GM23248 (cell line): ENCODE measurements at places on chromosomes 12 and 14. TPM values are rescaled to one million over a fixed set of nuclear protein-coding genes. Genes with fewer than 3 reads are reported as not detected.

KRT4 gene
- polyA plus RNA-seq: 0.13 TPM in 1 of 2 replicates, not detected in the other

DNA sequence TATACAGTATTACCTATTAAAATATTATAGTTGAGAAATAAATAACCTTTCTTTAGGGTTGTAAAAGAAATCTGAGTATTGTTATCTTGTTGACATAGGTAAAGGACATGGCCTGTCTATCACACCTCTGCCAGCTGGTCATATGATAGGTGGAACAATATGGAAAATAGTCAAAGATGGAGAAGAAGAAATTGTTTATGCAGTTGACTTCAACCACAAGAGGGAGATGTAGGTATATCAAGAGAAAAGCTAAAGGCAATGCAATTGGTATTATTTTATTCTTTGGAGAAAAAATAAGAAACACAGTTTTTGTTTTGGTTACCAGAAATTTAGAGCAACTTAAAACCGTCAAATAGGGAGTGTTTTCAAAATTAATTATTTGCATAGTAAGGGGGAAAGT lies 13.5 kb downstream of the CPSF2 start:
- DNase-seq: peak; percentile 70

CD163L1 gene
- 1.9 and 2.5 TPM in 2 replicates for polyA plus RNA-seq

DNA sequence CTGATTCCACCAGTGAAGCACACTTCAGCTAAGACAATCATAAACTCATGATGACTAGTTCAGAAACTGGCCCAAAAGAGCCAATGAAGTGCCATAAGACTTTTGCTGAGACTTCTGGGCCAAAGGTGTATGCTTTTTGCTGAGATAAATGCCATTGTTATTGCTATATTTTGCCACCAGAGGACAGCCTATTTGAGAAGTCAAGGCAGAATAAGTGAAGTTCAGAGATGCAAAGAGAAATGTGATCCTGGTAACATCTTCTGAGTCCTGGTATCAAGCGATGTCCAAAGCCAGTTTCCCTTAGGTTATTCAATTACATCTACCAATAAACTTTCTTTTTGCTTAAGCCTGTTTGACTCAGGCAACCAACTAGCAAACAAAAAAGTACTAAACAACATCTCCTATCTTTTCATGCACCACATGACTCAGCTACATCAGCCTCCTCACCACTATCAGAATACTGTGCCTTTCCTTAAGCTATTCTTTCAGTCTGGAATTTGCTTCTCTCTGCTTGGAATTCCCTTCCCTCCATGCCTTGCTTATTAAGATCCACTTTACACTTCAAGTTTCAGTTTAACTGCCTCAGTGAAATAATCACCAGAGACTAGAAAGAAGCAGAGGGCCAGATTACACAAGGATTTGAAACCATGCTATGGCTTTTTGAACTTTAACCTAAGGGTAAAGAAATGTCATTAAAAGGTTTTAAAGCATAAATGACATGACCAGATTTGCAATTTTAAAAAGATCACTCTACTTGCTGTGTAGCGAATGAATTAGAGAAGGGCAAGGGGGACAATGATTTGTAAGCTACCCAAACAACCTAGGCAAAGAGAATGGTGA lies 14.0 kb downstream of the CRY1 start:
- peak; percentile 57 for DNase-seq

DNA sequence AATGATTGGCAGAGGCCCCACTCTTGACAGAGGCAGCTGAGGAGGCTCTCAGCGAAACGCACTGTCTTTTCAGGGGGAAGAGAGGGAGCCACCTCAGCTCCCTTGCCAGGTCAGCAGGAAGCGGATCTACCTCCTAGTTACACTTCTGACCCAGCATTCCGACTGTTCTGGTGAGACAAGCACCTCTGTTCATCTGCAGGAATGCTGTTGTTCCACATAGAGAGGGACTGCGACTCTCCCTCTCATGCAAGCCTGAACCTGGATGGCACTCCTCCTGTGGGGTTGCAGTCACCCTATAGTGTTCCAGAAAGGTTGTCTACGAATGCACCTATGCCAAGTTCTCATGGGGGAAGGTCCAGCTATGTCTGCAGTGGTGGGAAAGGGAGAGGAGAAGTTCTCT lies 37.1 kb upstream of the AEBP2 start:
- no peak for DNase-seq

- no peak for DNase-seq
These were observed 18.9 kb downstream of the DEGS2 start for GRCh38 chr14:100140452-100141078.

GRCh38 chr14:64478634-64479250 lies 13.4 kb downstream of the AKAP5 start:
- peak; percentile 29 for DNase-seq

DNA sequence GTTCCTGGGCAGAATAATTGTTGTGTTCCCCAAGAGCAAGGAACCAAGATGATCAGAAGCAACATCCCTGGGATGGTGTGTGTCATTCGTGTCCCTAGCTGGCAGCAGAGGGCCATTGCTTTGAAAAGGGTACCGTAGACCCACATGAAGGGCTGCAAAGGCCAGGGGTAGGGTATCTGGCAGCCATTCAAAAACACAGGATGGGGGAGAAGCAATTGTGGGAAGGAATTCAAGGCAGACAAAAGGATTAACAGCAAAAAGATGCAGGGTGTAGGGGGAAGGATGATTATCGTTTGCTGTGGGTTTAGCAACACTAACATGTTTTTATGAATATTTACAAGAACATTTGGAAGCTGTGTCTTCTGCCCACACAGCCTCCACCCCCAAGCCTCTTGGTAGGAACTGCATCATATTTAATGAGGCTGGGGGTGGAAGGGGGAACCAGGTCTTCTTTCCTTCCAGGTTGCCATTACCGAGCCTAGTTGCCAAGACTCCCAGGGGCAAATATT lies 169.0 kb upstream of the G2E3 start:
- DNase-seq: no peak

GRCh38 chr12:39647383-39647782 lies 27.8 kb upstream of the ABCD2 start:
- no peak for DNase-seq

- peak; percentile 94 for DNase-seq
These were observed 37.7 kb upstream of the FOXJ2 start for GRCh38 chr12:7994731-7995205.

DNA sequence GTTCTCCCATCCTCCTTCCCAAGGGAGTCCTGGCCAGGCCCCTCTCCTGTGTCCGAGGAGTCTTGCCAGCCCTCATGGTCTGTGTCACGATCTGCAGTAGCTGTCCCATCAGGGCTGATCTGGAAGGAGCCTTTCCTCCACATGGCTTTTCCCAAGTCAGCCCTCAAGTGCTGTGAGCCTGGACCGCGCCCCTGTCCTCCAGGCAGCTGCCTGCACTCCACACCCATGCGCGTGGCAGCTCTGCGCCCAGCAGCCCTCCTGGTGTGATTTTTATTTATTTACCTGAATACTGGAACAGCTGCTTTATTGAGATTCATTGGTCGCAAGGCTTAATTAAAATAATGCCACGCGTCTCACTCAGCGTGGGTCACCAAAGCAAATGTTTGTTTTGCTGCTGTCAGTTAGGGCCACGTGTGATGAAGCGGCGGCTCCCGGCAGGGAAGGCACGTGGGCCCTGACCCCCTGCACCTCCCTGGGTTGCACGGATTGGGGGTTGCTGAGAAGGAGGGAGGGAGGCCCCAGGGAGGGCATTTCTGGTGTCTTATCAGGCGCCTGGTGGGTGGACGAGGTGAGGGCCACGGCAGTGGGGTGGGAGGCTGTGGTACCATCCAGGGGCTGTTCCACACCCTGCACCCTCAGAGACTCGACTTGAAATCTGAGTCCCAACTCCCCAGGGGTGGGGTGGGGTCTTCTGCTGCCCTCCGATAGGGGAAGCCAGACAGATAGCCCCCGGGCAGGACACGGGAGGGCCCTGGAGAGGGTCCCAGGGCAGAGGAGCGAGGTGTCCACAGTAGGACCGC lies 206.3 kb upstream of the C14orf180 start:
- no peak for DNase-seq

DNA sequence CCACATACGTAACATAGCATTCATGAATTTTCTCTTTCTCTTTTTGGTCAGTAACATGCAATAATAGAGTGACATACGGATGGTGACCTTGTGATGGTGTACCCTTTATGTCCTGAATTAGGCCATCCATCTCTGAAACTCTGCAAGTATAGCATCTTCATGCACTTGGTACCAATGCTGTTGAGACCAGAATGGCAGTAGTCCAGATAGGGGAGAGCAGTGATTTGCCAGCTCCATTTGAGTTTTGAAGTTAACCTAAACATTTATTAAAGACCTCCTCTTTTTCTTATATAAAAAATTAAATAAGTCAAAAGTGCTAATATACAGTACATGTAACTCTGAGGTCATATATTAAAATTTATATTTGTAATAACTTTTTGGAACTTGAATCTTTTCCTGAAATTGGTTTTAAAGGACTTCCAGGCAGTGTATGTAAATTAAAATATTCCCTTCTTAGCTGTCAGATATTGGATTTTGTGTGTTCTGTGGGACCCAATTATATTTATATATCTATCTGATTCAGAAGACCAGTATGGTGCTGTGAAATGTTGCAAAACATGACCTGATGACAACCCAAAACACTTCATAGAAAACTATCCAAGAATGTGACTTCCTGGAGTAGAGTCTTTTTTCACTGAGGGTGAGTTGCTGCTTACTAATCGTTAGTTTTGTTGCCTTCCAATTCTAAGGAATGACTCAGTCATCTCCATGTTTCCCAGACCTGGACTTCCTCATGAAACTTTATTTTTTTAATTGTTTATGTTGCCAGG lies 3.5 kb downstream of the ELK3 start:
- peak; percentile 96 for DNase-seq

NAV3 gene
- polyA plus RNA-seq: 20.9 and 24.2 TPM in 2 replicates

DNA sequence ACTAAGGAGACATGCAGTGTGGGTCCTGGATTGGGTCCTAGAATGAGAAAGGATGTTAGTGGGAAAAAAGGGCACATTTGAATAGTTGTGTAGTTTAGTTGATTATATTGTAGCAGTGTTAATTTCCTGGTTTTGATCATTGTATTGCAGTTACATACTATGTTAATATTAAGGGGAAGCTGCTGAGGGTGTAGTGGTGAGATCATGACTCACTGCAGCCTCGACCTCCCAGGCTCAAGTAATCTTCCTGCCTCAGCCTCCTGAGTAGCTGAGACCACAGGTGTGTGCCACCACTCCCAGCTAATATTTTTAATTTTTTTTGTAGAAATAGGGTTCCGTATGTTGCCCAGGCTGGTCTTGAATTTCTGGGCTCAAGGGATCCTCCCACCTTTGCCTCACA lies 21.7 kb downstream of the BORCS5 start:
- no peak for DNase-seq

NGB gene
- not detected in 2 replicates for polyA plus RNA-seq

DNA sequence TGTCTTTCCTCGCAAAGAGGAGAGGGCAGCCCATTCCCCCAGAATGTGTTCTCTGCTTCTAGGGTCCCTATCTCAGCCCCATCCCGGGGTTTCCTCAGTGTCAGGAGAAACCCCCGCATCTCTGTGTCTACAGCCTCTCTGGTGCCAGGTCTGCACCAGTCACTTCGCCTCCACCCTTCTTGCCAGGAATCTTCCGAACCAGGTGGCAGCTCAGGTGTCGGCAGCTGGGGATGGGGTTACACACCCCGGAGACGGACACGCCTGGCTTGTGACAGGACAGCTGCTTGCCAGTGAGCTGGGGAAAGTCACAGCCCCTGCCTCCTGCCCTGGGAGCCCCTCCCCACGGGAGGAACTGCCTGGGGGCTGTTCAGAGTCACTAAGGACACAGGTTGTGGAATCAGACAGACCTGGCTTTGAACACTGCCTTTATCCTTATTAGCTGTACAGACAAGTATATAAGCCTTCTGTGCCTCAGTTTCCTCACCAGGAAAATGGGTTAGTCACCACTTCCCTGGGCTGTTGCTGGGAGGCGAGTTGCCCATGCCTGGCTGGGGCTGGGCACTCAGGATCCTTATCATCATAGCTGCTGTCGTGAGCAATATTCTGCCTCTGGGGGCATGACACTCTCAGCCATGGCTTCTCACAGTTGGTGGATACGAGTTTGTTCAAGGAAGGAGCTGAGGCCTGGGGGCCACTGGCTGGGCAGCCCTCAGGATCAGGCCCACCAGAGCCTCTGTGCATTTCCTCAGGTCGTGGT lies 10.8 kb downstream of the HIP1R start:
- DNase-seq: no peak

GRCh38 chr12:93108985-93109384 lies 179.9 kb upstream of the EEA1 start:
- peak; percentile 40 for DNase-seq

MYH6 gene
- 0.80 TPM in 1 of 2 replicates, not detected in the other for polyA plus RNA-seq

DNA sequence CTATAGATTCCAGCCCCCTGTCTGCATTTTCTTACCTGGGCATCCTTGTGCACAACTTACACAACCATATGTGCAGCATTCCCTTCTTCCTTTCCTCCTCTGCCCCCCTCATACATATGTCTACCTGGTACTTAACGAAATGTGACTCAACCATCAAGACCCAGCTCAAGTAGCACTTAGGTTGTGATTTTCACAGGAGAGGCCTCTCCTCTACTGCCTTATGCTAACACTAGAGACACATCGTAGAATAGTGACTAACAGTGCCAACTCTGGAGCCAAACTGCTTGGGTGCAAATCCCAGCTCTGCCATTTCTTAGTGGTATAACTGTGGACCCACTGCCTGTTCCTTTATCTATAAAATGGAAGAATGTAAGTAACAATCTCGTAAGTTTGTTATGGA lies 24.1 kb upstream of the PLEKHA5 start:
- no peak for DNase-seq

APOF gene
- polyA plus RNA-seq: not detected in 2 replicates

DNA sequence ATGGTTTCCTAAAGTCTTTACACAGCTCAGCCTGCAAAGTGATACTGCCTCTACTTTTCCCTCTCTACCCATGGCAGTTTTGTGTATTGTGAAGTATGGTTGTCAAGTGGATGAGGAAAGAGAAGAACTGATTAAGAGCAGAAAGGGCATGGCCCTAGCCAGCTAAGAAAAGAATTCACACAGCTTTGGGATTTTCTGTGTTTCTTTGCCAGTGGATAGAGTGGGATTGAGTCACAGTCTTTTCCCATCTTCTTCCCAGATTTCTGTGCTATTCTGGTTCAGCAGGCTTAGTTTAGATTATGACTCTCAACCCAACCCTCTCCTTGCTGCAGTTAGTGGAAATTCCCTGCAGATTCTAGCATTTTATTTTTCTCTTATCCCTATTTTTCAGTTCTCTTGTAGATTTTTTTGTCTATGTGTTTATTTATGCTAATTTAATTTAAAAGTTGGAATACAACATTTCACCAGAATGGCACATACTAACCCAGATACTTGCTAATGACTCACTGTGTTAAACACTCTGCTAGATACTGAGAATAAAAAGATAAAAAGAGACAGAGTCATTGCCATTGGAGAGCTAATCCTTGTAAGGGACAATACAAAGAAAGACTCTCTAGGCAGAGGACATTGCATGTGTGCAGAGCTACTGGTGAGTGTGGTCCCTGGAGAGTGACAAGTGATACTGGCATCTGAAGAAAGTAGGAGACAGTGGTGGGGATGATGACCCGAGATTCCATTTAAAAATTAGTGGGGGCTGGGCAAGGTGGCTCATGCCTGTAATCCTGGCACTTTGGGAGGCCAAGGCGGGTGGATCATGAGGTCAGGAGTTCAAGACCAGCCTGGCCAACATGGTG lies 106.3 kb downstream of the ST8SIA1 start:
- DNase-seq: peak; percentile 52

DNA sequence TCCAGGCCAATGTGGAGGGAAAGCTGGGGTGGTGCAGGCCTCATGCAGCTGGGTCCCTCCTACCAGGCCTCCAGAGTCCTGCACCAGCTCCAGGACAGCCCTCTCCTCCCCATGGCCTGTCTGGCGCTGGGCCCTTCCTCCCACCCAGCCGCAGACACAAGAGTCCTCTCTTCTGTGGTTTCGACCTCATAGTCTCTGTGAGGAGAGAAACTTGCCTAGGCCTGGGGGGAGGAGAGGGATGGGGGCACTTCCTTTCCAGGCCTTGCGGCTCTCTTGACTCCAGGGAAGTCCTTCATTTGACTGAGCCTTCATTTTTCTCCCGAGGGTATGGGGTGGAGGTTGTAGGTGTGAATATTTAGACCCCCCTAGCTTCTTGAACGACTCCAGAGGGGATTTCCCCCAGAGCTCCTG lies 2.3 kb downstream of the MMP14 start:
- peak; percentile 79 for DNase-seq
